Suprapubic skin (tissue), 4 donors: ENCODE measurements at places on chromosomes 1 and 21. TPM values are rescaled to one million over a fixed set of nuclear protein-coding genes. Genes with fewer than 3 reads are reported as not detected.
A peak's percentile ranks its signal among the peaks of the same experiment; 100 is the strongest.

- DNase-seq = no peak
These were observed 114.1 kb downstream of the ERG start for GRCh38 chr21:38384238-38384560.

GRCh38 chr1:202575918-202576653 lies 134.2 kb downstream of the SYT2 start:
- DNase-seq = no peak

- DNase-seq = peak; percentile 74
These were observed 37.8 kb upstream of the BMP8A start for GRCh38 chr1:39453603-39454002.

DNA sequence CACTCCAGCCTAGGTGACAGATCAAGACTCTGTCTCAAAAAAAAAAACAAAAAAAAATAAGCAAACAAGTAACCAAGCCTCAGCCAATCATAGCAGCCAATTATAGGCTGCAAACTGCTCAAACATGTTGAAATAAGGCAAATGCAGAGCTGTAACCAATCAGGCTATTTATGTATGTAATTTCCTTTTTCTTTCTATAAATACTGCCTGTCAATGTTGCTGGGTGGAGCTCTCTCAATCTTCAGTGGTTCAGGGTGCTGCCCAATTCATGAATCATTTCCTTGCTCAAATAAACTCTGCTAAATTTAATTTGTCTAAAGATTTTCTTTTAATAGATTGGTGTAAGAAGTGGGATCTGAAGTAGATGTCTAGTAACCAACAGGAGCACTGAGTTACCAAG lies 11.6 kb upstream of the CD1D start:
- no peak for DNase-seq

DNA sequence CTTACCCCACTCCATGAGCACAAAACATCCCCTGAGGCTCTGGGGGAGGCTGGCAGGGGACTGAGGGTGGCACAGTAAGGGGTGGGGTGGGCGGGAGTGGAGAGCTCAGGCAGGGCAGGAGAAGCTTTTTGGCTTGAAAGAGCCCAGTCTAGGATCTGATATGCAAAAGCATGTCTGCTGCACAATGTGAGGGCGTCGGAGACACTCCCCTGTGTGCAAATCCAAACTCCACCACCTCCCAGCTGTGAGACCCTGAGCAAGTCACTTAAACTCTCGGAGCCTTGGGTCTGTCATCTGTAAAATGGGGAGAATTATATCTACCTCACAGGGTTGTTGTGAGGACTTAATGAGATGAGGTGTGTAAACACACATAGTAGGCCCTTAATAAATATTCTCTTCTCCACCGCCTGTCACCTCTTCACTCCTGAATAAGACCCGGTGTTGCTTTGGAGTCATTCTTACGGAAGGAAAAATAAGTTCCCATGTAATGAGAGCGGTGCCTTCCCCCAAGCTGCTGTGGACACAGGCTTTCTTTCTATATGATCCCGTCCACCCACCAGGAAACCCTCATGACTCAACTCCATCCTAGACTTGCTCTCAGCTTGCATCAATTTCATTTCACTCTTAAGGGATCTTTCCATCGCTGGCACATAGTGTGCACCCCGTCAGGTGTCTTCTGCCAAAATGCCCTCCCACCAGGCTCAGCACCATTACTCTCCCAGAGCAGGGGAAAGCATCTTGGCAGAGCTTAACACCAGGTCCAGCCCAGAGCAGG lies 12.5 kb downstream of the KCNN3 start:
- no peak for DNase-seq

- no peak for DNase-seq
These were observed 212.7 kb downstream of the ZP4 start for GRCh38 chr1:237677979-237678378.

The CRNN gene
- 0.72 TPM for total RNA-seq

- no peak for DNase-seq
These were observed 55.3 kb upstream of the HNRNPU start for GRCh38 chr1:244919320-244920282.

DNA sequence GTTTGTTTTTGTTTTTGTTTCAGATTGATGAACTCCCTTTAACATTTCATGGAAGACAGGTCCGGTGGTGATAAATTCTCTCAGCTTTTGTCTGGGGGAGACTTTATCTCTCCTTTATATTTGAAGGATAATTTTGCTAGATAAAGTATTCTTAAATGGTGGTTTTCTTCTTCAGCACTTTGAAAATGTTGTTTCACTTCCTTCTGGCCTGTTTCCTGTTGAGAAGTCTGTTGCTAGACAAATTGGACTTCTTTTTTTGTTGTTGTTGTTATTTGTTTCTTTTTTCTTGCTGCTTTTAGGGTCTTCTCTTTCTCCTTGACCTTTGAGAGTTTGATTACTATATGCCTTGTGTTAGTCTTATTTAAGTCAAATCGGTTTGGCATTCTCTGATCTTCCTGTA lies 50.8 kb downstream of the CRP start:
- no peak for DNase-seq

GRCh38 chr1:48043622-48044021 lies 46.4 kb upstream of the TRABD2B start:
- no peak for DNase-seq

- DNase-seq = no peak
These were observed 102.5 kb downstream of the BCAR3 start for GRCh38 chr1:93578911-93579825.

The LRRC38 gene
- total RNA-seq = 3.5 TPM

- no peak for DNase-seq
These were observed 87.6 kb downstream of the NENF start for GRCh38 chr1:212520299-212520698.

- no peak for DNase-seq
These were observed 41.7 kb upstream of the IFFO2 start for GRCh38 chr1:18998016-18998724.

The SH2D2A gene
- total RNA-seq = not detected

DNA sequence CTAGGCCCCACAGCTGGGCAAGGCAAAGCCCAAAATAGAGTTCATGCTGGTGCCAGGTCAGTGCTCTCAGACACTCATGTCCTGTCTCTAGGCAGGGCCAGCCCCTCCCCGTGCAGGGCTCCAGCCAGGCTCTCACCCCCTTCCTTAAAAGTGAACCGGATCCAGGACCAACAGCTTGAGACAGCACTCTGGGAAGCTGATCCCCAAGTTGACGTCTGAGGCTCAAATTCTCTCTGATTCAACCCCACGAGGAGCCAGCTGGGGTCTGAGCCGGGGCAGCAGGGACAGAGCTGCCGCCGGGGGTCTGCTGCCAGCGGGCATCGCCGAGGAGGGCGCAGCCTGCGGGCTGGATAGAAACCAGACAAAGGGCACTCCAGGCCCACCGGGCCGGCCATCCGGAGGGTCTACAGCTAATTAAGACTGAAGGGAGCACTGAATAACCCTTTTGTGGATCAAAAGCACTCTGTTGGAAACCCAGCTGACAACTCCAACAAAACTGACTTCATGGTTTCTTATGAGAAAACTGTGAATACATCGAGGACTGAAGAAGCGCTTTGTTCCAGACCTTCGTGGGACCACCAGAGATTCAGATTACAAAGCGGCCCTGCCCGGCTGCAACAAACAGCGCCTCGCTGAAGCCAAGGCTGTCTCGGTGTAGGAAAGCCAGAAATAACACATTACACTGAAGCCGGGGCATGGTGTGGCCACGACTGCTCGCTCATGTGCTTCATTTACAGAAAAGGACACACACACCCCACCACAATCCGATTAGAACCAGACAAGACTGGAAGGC lies 95.8 kb downstream of the PSMG1 start:
- DNase-seq = no peak

DNA sequence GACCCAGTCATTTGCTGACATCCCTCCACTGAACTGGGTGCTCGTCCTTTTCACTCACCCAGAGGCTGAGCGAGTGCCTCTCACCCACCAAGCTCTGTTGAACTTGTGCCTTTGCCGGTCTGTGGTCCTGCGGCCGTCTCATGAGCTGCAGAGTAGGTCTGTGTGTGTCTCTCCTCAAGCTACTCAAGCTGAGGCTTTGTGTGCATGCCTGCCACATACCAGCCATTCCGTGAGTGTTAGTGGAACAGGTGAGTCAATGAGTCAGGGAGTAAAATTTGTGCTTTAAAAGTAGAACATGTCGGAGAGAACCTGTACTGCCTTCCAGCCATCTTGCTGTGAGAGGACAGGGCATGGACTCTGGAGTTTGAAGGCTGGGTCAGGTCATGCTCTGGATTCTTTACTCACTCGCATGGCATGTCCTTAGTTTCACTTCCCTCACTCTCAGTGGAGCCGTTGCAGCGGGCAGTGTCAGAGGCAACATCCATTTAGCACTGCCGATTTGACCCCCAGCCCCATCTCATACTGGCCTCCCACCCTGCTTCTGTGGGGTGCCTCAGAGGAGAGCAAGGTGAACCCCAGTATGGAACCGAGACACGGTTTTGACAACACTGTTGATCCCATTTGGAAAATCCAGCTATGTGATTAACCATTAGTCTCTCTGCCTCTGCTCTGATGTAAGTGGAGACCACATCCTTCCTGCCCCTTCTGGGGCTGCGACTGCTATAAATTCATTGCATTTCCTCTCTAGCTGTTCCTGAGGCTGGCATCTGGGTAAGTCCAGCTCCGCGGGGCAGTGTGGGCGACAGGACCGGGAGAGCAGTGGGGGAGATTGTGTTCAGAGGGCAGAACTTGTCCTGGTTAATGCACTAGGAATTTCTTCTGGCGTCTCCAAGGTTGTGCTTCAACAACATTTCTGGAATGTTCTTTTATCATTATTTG lies at the start of gene NLRP3:
NLRP3 (plus strand) TSS at position 751 of the 939 bp plus-strand sequence. CDS start 2,628 bp downstream, outside the sequence.
- no peak for DNase-seq

DNA sequence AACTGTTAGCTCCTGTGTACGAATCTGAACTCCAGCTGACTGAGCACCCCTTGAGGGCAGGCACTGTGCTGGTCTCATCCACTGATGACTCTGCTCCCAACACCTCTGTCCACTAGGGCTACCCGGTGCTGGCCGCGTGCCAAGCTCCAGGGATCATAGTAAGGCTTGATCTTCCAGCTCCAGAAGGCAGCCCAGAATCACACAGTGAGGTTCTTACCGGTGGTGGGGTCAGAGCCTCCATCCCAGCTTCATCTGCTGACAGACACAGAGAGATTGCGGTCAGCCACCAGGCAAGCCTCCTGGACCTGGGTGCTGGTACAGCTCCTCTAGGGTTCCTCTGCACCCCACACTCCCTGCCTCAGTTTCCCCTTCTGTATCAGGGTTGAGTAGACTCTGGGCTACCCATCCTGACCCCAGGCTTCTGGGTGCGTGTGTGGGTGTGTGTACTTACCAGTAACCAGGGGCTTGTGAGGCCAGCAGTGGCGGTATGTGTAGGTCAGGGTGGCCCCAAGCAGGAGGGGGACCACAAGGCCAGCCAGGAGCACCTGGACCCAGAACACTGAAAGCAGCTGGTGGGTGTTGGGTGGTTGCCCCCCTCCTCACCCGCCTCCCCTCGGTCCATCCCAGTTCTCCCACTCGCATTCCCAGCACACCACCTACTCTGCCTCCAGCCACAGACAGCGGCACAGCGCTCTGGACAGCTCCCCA lies 3.4 kb downstream of the TNFRSF25 start:
- DNase-seq = no peak

DNA sequence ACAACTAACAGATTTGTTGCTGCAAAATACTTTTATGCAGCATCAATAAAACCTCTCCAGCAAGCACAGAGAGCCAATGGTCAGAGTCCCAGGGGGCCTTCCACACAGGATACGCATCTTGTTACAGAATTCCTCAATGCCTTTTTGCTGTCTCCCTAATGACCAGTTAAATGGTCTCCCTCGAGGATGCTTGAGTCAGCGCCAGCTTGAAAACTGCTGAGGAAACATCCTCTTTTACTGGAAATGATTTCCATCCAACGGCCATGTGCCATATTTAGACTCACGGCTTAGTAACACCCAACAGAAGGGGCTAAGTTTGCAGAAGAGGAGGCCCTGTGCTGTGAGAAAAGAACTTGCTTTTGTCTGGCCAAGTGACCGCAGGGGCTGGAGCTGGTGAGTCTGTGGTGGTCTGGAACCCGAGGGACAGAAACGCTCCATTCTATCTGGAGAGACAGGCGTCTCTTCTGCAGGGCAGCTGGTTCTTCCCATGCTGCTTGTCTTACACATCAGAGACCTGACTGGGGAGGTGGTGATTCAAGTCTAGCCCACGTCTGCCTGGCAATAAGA lies 496.4 kb downstream of the SETD4 start:
- DNase-seq = no peak

DNA sequence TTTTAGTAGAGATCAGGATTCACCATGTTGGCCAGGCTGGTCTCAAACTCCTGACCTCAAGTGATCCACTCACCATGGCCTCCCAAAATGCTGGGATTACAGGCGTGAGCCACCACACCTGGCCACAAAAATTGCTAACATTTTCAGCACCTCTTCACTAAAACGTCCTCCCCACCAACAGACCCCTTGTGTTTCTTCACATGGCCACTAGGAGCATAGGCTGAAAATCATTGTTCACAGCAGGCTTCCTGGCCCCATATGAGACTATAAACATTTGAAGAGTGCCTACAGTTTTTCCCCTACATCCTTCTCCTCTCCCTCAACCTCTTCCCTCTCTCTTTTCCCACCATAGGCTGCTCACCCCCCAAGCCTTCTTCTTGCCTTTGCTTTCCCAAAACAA lies 28.0 kb upstream of the SFPQ start:
- no peak for DNase-seq

DNA sequence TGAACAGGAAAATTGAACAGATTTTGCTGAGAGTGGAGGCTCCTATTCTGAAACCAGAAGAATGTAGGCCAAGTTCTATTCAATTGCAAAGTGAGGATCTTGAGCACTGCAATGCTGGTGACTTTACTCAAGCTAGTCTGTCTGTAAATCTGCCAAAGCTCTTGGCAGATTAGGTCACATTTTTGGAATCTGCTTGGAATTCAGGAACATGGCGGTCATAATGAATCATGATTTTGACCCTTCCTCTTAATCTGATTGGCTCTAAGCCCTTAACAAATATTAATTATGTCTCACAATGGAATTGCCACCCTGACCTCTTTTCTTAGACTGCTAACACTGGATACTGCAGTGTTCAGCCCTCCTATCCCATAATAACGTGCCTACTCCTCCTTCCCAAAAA lies 7.2 kb upstream of the GNG12 start:
- DNase-seq = no peak

DNA sequence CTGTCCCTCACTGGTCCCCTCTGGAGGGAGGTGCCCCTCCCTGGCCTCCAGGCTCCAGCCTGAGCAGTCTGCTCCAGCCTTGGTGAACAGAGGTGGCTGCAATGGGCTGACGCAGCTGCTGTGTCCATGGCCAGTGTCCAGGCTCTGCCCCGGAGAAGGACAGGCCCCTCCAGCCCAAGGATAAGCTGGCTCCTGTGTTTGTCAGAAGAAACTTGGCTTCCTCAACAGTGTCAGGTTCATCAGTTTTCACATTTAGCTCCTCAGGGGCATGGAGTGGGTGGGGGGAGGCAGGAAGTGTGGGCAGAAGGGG lies 402.8 kb downstream of the MATN1 start:
- no peak for DNase-seq

- DNase-seq = no peak
These were observed 41.0 kb upstream of the ERO1B start for GRCh38 chr1:236322566-236323409.
